ENCODE measurements at places on chromosomes 1 and 21.

DNA sequence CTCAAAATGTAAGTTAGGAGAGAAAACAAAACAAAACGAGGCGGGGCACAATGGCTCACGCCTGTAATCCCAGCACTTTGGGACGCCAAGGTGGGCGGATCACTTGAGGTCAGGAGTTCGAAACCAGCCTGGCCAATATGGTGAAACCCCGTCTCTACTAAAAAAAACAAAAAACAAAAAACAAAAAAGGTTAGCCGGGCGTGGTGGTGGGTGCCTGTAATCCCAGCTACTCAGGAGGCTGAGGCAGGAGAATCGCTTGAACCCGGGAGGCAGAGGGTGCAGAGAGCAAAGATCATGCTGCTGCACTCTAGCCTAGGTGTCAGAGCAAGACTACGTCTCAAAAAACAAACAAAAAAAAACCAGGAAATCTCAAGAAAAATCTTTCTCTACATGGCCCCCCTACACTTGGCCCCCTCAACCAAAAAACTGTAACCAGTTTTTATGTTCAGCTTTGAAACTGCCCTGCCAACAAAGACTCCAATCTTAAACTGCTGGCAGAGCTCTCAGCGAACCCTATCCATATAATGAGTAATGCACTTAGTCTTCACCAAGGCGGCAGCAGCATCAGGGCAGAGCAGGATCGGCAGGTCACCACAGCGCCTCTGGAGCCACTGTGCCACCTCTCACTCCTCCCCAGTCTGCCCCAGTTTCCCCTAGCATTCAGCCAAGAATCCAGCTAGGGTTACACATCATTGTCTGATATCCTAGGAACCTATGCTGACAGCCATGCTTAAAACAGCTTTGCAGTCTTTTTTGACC is 71.7 kb downstream of the JAK1 start:
- peak overlapping the region; percentile 41 for H3K27ac ChIP-seq
- H3K36me3 ChIP-seq, result peaks cover 1% of the 10 kb centered on the region
- peak overlapping the region; percentile 4 for H3K4me3 ChIP-seq
- peaks cover 78% of the 10 kb centered on the region for H3K4me1 ChIP-seq
- H3K27me3 ChIP-seq, result no peaks in the 10 kb centered on the region

GRCh38 chr21:29245104-29245643 is 53.5 kb upstream of the BACH1 start:
- H3K27ac ChIP-seq, result peak overlapping the region; percentile 7
- peaks cover 3% of the 10 kb centered on the region for H3K36me3 ChIP-seq
- H3K4me3 ChIP-seq, result no peak overlapping the region
- no peak for DNase-seq
- H3K4me1 ChIP-seq, result peaks cover 3% of the 10 kb centered on the region
- H3K27me3 ChIP-seq, result no peaks in the 10 kb centered on the region

GRCh38 chr1:85450832-85451231 is 14.1 kb downstream of the DDAH1 start:
- H3K4me1 ChIP-seq, result no peaks in the 10 kb centered on the region
- H3K27me3 ChIP-seq, result no peaks in the 10 kb centered on the region
- DNase-seq, result no peak
- H3K27ac ChIP-seq, result no peak overlapping the region

- no peaks in the 10 kb centered on the region for H3K36me3 ChIP-seq
- no peak overlapping the region for H3K4me3 ChIP-seq
- no peaks in the 10 kb centered on the region for H3K27me3 ChIP-seq
- no peaks in the 10 kb centered on the region for H3K4me1 ChIP-seq
- no peak overlapping the region for H3K27ac ChIP-seq
Observed at GRCh38 chr1:67097305-67097704, 37.5 kb downstream of the C1orf141 start.

DNA sequence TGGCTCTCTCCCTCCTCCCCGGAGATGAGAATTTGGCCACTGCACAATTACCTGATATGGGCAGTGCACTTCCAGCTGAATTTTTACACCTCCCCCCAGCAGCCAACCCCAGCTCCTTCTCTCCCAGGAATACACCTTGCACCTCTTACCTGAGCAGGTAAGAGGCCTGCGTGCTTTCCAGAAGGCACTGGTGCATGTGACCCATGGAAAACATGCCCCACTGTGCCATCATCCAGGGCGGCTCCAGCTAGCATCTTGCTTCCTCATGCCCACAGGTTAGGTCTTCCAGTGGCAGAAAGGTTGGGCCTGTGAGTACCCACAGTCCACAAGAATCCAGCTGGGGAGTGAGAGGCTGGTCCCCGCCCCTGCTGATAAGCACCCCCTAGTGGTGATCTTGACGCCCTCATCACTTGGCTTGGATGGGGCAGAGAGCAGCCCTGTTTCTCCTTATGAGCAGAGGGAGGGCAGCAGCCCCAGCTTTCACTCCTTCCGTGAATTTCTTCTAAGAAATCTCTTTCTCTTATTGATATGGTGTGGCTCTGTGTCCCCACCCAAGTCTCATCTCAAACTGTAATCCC is 57.8 kb downstream of the EDARADD start:
- no peak for DNase-seq
- peaks cover 2% of the 10 kb centered on the region for H3K36me3 ChIP-seq

DNA sequence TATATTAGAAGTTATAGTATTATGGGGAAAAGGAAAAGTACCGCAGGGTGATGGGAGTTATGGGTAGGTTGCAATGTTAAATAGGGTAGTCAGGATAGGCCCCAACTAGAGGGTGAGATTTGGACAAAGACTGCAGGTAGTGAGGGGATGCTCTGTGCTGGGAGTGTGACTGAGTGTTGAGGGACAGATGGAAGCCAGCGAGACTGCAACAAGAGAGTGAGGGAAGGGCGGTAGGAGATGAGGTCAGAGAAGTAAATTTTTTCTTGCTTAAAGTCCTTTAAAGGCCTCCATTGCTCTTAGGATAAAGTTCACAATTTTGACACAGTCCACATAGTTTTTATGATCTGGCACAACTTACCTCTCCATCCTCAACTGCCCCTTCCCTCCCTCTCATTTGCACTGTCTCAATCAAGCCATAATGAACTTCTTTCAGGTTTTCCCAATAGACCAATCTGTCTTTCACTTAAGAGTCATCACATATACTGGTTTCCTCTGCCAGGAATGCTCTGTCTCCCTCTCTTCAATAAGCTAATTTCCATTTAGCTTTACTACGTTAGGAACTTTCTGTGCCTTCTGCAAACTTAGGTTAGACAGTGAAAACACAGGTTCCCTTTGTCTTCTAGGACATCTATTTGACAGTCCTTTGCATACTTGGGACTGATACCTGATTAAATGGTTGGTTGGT is 237.7 kb upstream of the CACYBP start:
- peaks cover 21% of the 10 kb centered on the region for H3K36me3 ChIP-seq
- no peaks in the 10 kb centered on the region for H3K4me1 ChIP-seq
- H3K4me3 ChIP-seq, result no peak overlapping the region
- no peak overlapping the region for H3K27ac ChIP-seq
- no peaks in the 10 kb centered on the region for H3K27me3 ChIP-seq

DNA sequence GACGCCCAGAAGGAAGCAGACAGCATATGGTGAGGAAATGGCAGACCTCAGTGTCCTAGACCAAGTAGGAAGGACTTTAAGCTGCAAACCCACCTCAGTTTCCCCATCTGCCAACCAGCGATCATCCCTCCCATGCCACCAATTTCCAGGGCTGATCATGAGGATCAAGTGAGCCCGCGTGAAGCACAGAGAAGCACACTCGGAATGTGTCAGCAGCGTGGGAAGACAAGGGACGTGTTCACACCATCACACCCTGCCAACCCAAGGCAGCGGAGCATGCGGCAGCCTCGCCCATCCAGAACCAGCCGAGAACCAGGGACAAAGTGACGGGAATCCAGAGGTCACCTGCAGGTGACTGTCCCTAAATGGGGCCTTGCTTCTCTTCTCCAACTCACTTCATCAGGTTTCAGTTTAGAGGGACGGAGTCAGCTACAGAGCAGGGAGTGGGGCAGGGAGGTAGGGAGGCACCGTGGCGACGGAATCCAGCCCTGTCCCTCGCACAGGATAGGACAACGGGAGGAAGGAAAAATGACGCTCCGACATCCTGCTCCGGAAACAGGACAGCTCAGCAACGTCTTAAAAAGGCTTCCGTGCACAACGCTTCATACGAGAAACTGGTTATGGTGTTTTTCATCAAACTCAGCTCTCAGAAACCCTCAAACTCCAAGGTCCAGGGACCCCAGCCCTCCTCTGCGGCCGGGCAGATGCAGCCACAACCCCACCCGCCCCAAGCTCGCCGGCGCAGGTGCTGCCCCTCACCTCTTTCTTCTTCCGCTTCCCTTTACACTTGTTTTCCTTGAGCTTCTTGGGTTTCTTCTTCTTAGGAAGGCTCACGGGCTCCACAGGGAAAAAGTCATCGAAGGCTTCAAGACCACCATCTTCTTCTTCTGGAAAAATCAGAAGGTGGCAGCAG is 12.5 kb downstream of the CHD5 start:
- no peak overlapping the region for H3K4me3 ChIP-seq
- H3K27me3 ChIP-seq, result peaks cover 18% of the 10 kb centered on the region
- no peak overlapping the region for H3K27ac ChIP-seq
- DNase-seq, result no peak
- H3K4me1 ChIP-seq, result no peaks in the 10 kb centered on the region
- no peaks in the 10 kb centered on the region for H3K36me3 ChIP-seq

DNA sequence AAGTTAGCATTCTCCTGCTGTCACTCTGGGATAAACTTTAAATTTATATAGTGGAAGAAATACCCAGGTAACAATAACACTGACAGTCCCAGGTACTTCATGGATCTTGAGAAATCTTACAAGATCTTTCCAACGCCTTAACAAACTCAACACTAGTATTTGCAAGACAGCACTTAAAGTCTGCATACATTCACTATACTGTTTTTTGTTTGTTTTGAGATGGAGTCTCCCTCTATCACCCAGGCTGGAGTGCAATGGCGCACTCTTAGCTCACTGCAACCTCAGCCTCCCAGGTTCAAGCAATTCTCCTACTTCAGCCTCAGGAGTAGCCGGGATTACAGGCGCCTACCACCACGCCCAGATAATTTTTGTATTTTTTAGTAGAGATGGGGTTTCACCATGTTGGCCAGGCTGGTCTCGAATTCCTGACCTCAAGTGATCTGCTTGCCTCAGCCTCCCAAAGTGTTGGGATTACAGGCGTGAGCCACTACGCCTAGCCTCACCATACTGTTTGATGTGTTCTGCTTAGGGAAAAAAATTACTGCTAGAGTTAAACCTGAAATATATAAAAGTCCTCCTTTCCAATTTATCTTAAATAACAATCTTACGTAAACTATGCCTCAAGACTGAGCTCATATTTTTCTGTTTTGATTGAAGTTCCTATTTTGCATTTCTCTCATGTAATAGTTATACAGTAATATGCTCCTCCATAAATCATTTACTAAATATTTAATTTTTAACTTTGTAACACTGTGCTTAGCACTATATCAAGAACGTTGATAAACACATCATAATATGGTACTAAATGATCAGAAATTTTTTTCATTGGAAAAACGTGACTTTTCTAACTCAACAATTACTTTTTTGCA is 17.5 kb downstream of the EYA3 start:
- peaks cover 4% of the 10 kb centered on the region for H3K36me3 ChIP-seq
- no peaks in the 10 kb centered on the region for H3K27me3 ChIP-seq
- H3K4me3 ChIP-seq, result no peak overlapping the region
- no peak for DNase-seq
- H3K4me1 ChIP-seq, result peaks cover 26% of the 10 kb centered on the region
- H3K27ac ChIP-seq, result no peak overlapping the region

DNA sequence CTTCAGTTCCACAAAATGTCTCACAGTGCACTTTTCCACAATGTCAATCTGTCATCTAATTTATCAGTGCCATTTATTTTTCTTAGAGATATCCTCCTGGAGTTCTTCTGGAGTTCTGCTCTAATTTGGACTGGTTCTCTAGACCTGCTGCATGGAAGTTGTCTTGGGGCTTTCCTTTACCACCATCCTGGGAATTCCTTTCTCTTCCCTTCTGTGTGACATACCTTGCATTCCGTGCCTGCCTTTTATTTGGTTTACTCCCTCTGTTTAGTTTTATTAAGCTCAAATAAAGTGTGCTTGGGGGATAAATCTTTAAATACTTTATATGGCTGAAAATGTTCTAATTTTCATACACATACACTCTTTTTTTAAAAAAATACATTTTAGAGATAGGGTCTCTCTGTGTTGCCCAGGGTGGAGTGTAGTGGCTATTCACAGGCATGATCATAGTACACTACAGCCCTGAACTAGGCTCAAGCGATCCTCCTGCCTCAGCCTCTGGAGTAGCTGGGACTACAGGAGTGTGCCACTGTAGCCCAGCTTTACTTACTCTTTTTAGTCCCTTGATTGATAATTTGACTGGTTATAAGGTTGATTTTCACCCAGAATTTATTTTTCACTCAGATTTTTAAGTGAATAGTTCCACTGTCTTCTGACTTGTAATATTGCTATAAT is 14.4 kb downstream of the MTF2 start:
- peak overlapping the region; percentile 42 for H3K27ac ChIP-seq
- H3K4me1 ChIP-seq, result peaks cover 32% of the 10 kb centered on the region
- H3K27me3 ChIP-seq, result no peaks in the 10 kb centered on the region
- H3K4me3 ChIP-seq, result no peak overlapping the region

DNA sequence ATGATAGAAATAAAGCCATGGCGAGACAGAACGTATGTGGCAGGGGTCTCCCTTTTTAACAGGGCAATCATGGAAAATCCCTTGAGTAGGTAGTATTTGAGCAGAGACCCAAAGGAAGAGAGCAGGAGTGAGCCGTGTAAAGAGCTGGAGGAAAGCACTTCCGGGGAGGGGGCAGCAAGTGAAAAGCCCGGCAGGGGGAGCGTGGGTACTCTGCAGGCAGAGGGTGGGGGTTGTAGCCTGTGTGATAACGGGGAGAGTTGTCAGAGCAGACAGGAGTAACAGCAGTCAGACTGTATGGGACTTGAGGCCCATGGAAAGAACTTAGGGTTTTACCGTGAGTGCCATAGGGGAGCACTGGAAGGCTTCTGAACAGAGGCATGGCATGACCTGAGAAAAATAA is 51.1 kb upstream of the LDLRAP1 start:
- peaks cover 36% of the 10 kb centered on the region for H3K36me3 ChIP-seq
- H3K4me3 ChIP-seq, result no peak overlapping the region
- H3K27ac ChIP-seq, result no peak overlapping the region
- H3K4me1 ChIP-seq, result no peaks in the 10 kb centered on the region
- H3K27me3 ChIP-seq, result no peaks in the 10 kb centered on the region

- H3K27me3 ChIP-seq, result no peaks in the 10 kb centered on the region
- no peak overlapping the region for H3K27ac ChIP-seq
- H3K36me3 ChIP-seq, result peaks cover 2% of the 10 kb centered on the region
Observed at GRCh38 chr1:39158327-39159086, 46.0 kb upstream of the MACF1 start.

DNA sequence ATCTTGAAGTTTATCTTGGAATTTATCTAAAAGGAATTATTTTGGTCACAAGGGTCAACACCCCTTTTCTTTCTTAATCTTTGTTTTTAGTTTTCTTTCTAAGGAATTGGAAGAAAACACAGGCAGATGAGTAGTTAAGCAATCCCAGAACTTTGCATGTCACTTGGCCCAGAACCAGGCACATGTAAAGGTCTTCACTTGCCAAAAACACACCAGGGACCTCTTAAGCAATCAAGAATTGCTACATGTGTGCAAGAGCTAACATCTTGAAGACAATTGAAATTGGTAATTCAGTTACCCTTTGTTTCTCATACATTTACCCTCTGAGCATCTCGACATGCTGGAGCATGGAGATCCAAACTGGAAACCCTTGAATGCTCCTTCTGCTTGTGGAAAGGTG is 114.2 kb downstream of the ZC3H11B start:
- H3K27ac ChIP-seq, result no peak overlapping the region
- no peak for DNase-seq
- peaks cover 6% of the 10 kb centered on the region for H3K27me3 ChIP-seq
- no peaks in the 10 kb centered on the region for H3K36me3 ChIP-seq

- no peak overlapping the region for H3K27ac ChIP-seq
- DNase-seq, result no peak
- H3K36me3 ChIP-seq, result peaks cover 9% of the 10 kb centered on the region
- H3K27me3 ChIP-seq, result no peaks in the 10 kb centered on the region
- peaks cover 3% of the 10 kb centered on the region for H3K4me1 ChIP-seq
- no peak overlapping the region for H3K4me3 ChIP-seq
Observed at GRCh38 chr1:174217248-174217647, 57.9 kb downstream of the RABGAP1L start.

Data from memory B cell (primary cell).